ENCODE measurements at places on chromosomes 6 and 20.

DNA sequence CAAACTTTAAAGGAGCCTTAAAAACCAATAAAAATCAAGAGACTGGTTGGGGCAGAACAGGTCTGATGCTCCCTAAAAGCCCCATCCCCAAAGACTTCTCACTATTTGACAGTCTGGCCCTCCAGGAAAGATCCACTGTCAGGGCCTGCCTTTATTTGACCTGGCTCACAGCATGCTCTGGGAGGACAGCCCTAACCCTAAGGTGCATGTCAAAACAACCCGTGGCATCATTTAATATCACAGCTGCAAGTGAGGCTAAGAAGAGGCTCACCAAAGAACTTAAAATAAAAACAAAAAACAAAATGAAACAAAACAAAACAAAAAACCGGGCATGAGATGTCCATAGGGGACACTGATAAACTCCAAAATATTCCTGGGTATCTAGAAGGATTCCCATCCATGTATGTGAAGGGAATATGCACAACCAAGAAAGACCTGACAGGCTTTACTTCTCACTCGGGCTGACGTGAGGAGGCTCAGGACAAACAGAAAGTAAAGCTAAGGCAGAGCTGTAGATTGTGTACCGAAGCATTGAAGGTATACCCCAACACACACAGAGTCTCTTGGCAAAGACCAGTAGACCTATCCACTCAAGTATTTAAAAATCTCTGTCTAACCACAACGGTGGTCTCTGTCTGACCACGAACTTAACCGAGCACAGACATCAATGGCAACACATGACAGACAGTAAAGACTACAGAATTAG is 57.3 kb downstream of the AHI1 start:
- H3K27ac ChIP-seq: no peak overlapping the region
- H3K36me3 ChIP-seq: peaks cover 5% of the 10 kb centered on the region
- H3K4me1 ChIP-seq: no peaks in the 10 kb centered on the region

- H3K4me3 ChIP-seq: no peak overlapping the region
- peaks cover 3% of the 10 kb centered on the region for H3K36me3 ChIP-seq
- DNase-seq: no peak
- no peak overlapping the region for H3K27ac ChIP-seq
- H3K27me3 ChIP-seq: peaks cover 62% of the 10 kb centered on the region
- no peaks in the 10 kb centered on the region for H3K4me1 ChIP-seq
Observed at GRCh38 chr6:109922851-109923250, 55.3 kb upstream of the GPR6 start.

- peaks cover 4% of the 10 kb centered on the region for H3K27me3 ChIP-seq
- no peaks in the 10 kb centered on the region for H3K4me1 ChIP-seq
- no peaks in the 10 kb centered on the region for H3K36me3 ChIP-seq
- no peak for DNase-seq
Observed at GRCh38 chr6:134830194-134830593, 119.7 kb downstream of the ALDH8A1 start.

DNA sequence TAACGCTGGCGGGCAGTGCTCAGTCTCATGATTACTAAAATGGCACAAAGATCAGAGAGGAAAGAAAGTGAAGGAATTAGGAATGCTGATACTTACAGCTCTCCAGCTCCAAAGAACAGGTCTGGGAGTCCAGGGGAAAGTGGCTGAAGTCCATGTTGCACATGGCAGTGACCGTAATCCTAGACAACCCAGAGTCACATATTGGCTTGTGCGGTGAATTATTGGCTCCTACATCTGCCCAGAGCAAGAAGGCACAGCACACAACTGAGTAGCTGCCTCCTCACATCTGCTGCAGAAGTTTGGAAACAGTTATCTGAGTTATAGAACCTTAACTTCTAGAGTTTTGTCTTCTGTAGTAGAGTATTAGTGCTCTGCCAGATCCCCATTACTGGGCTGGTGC is 47.2 kb downstream of the GABRR2 start:
- H3K27me3 ChIP-seq: peaks cover 21% of the 10 kb centered on the region
- H3K36me3 ChIP-seq: no peaks in the 10 kb centered on the region
- H3K27ac ChIP-seq: no peak overlapping the region
- no peaks in the 10 kb centered on the region for H3K4me1 ChIP-seq

- no peaks in the 10 kb centered on the region for H3K4me1 ChIP-seq
- H3K36me3 ChIP-seq: no peaks in the 10 kb centered on the region
- no peaks in the 10 kb centered on the region for H3K27me3 ChIP-seq
- DNase-seq: no peak
- H3K4me3 ChIP-seq: no peak overlapping the region
Observed at GRCh38 chr6:157649311-157650260, 173.5 kb upstream of the SNX9 start.

- DNase-seq: no peak
- H3K4me3 ChIP-seq: no peak overlapping the region
- H3K4me1 ChIP-seq: peaks cover 16% of the 10 kb centered on the region
- peak overlapping the region; percentile 70 for H3K27ac ChIP-seq
- no peaks in the 10 kb centered on the region for H3K36me3 ChIP-seq
Observed at GRCh38 chr6:85405175-85405852, 44.6 kb upstream of the NT5E start.

DNA sequence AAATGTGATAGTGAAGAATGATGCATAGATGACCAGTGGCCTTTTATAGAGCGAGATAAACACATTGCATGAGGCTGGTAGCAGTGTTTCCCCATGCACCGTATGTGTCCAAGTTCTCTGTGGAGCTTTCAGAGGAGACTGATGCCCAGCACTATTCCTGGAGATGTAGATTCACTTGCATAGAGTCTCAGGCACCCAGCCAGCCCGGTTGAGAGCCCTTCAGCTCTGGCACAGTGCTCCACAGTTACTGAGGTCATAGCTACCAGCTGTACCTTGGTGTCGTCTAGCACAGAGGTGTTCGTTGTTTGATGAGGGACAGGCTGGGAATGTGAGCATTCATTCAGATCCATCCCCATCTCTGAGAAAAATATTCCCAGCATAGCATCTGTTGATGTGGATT is 328.9 kb downstream of the FARS2 start:
- no peak for DNase-seq
- H3K36me3 ChIP-seq: no peaks in the 10 kb centered on the region
- no peak overlapping the region for H3K27ac ChIP-seq
- H3K4me3 ChIP-seq: no peak overlapping the region
- no peaks in the 10 kb centered on the region for H3K27me3 ChIP-seq

DNA sequence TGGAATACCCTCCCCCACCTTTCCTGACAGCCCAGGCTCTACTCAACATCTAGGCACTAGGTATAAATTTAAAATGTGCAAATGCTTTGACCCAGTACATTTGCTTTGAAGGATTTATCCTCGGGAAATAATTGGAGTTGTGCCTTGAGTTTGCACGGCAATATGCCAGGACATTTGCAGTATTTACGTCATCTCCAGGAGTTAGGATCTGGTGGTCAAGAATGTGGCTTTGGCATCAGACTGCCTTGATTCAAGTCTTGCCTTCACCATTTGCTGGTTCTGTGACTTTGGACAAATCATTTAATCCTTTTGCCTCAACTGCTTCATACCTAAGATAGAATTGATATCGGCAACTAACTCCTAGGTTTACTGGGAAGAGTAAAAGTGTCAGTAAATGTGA is 169.6 kb downstream of the PLCB1 start:
- H3K27me3 ChIP-seq: no peaks in the 10 kb centered on the region
- H3K27ac ChIP-seq: no peak overlapping the region
- peaks cover 14% of the 10 kb centered on the region for H3K4me1 ChIP-seq
- H3K4me3 ChIP-seq: no peak overlapping the region
- DNase-seq: no peak

DNA sequence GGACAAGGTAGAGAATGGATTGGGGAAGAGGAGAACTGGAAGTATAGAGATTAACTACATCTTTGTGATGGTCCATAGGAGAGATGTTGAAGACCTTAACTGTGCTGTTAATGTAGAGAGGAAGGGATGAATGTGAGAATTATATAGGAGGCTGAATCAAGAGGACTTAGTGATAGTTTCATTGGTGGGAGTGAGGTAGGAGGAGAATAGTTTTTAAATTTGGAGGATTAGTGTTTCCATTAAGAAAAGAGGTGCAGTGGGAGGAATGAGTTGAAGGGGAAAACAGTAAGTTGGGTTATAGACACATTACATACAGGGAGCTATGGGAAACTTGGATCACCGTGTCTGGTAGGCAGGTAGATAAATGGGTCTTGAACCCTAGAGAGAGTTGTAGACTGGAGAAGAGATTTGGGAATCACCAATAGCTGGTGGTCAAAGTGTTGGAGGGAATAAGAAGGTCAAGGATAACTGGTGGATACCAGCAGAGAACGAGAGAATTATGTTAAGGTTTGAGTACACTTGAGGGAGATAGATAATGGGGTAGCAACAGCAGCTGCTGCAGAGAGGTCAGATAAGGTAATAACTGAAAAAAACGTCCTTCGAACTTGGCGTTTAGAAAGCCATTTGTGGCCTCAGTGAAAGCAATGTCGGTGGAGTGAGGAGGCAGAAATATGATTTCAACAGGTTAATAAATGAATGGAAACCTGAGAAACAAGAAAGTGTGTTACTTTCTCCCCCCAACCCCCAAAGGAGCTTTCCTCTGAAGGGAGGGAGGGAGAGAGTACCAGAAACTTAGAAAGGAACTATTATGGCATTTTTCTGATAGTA is 3.1 kb downstream of the C6orf89 start:
- peak overlapping the region; percentile 3 for H3K27ac ChIP-seq
- peaks cover 25% of the 10 kb centered on the region for H3K4me1 ChIP-seq
- no peak for DNase-seq

DNA sequence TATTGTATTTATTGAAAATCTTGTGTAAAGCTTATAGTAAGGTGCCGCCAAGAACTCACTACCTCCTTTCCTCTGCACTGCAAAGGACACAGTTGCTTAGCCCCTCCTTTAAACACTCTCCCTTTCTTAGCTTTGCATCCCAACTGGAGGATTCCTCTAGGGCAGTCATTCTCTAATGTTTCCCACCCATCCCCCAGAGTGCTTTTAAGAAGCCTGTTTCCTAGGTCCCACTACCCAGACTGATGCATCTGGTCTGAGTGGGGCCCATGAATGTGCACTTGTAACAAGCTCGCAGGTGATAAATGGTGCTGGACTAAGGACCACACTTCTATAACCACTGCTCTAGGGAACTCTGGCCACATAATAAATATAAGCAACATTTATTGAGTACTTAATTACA is 55.2 kb downstream of the B4GALT5 start:
- no peaks in the 10 kb centered on the region for H3K27me3 ChIP-seq
- H3K27ac ChIP-seq: no peak overlapping the region
- H3K36me3 ChIP-seq: peaks cover 36% of the 10 kb centered on the region
- no peak overlapping the region for H3K4me3 ChIP-seq
- DNase-seq: no peak

DNA sequence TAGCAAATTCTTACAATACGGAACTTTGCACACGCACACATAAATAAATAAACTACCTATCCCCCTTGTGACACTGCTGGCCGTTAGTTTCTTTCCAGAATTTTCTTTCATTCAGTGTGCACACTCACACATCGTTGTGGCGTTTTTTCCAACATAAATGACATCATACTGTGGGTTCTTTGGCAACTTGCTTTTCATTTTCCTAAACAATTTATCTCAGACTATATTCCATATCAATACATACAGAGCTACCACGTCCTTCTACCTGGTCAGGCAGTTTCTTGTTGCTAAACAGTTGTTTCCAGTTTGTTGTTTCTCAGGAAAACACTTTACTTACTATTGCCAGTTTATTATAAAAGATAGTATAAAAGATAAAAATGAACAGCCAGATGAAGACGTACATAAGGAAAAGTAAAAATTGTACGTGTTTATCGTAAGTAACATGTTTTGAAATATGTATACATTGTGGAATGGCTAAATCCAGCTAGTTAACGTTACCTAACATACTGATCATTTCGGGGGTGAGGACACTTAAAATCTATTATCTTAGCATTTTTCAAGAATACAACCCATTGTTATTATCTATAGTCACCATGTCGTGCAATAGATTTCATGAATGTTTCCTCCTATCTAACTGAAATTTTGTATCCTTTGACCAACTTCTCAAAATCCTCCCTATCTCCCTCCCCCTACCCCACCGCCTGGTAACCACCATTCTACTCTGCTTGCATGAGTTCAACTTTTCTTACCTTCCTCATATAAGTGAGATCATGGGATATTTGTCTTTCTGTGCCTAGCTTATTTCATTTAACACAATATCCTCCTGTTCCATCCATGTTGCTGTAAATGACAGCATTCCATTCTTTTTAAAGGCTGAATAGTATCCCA is 1.2 kb upstream of the TP53RK start:
- H3K36me3 ChIP-seq: peaks cover 15% of the 10 kb centered on the region
- no peak for DNase-seq
- H3K4me1 ChIP-seq: peaks cover 30% of the 10 kb centered on the region
- H3K4me3 ChIP-seq: no peak overlapping the region
- H3K27me3 ChIP-seq: no peaks in the 10 kb centered on the region
- peak overlapping the region; percentile 95 for H3K27ac ChIP-seq

DNA sequence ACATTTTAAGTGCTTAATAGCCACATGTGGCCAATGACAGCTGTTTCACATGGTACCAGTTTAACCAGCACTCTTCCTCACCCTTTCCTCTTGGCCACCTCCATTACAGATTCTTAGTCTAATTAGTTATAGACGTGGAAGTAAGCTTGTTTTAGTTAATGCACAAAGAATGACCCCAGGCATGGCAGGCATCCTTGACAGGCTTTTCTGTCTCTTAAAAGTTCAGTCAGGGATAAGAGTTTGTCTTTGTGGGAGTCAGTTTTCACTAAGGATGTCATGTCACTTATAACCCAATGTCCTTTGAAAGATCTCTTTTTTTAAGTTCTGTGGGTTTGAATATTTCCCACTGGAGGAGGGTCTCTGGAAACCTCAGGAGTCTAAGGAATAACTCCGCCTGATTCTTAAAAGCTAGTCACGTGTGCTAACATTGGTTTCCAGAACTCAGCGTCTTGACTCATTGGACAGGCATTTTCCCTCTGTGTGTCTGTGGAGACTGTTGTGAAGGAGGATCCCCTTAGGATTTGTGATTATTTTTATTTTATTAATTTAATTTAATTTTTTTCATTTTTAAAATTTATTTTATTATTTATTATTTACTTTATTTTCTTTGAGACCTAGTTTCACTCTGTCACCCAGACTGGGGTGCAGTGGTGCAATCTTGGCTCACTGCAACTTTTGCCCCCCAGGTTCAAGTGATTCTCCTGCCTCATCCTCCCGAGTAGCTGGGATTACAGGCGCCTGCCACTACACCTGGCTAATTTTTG is 171.4 kb downstream of the ZFAND3 start:
- H3K36me3 ChIP-seq: no peaks in the 10 kb centered on the region
- H3K27ac ChIP-seq: no peak overlapping the region
- H3K4me3 ChIP-seq: no peak overlapping the region

- H3K27ac ChIP-seq: no peak overlapping the region
- no peak overlapping the region for H3K4me3 ChIP-seq
- H3K27me3 ChIP-seq: peaks cover 13% of the 10 kb centered on the region
Observed at GRCh38 chr6:72382602-72383529, 239.0 kb upstream of the KCNQ5 start.

- no peak for DNase-seq
- no peak overlapping the region for H3K27ac ChIP-seq
- H3K4me3 ChIP-seq: no peak overlapping the region
Observed at GRCh38 chr6:122202576-122203137, 196.8 kb upstream of the HSF2 start.

Data from effector memory CD8-positive, alpha-beta T cell (primary cell).